ENCODE measurements at places on chromosomes 2 and 18. TPM values are rescaled to one million over a fixed set of nuclear protein-coding genes. Genes with fewer than 3 reads are reported as not detected.

RSAD2 gene
- total RNA-seq, result 4.1 TPM

CD8A gene
- 0.70 TPM for total RNA-seq

DNA sequence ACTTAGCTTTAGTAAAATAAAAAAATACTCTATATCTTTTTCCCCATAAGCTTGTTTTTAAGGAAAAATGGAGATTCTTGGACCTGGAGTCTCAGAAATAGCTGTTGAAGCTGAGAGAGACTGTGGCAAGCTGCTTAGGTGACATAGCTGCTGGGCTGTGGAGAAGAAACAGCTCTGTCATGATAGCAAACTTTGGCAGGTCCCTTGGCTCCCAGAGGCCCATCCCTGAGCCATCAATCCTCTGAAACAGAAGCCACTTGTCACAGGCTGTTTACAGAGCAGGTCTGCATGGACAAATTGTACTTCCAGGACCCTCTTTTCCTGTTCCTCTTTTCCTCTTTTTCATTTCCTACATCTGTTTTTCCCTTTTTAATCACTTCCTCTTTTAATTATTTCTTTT, 1370.1 kb upstream of the CRIM1 start:
- no peaks in the 10 kb centered on the region for H3K36me3 ChIP-seq
- no peak overlapping the region for H3K4me3 ChIP-seq
- no peaks in the 10 kb centered on the region for H3K27me3 ChIP-seq
- DNase-seq, result no peak
- H3K4me1 ChIP-seq, result no peaks in the 10 kb centered on the region

- H3K27ac ChIP-seq, result no peak overlapping the region
- no peak for DNase-seq
- no peaks in the 10 kb centered on the region for H3K36me3 ChIP-seq
Observed at GRCh38 chr2:240374085-240374907, 61.2 kb upstream of the GPC1 start.

- no peak for DNase-seq
- no peak overlapping the region for H3K27ac ChIP-seq
- no peaks in the 10 kb centered on the region for H3K36me3 ChIP-seq
- no peaks in the 10 kb centered on the region for H3K4me1 ChIP-seq
- H3K27me3 ChIP-seq, result no peaks in the 10 kb centered on the region
Observed at GRCh38 chr2:140627136-140627535, 1503.7 kb downstream of the LRP1B start.

- no peak for DNase-seq
- no peak overlapping the region for H3K27ac ChIP-seq
- H3K4me3 ChIP-seq, result no peak overlapping the region
- H3K27me3 ChIP-seq, result no peaks in the 10 kb centered on the region
Observed at GRCh38 chr2:181340891-181341290, 116.3 kb upstream of the ITGA4 start.

GRCh38 chr2:216312441-216312840, 59.8 kb downstream of the MARCHF4 start:
- H3K4me1 ChIP-seq, result no peaks in the 10 kb centered on the region
- no peak overlapping the region for H3K27ac ChIP-seq
- no peaks in the 10 kb centered on the region for H3K36me3 ChIP-seq
- DNase-seq, result no peak
- no peak overlapping the region for H3K4me3 ChIP-seq
- H3K27me3 ChIP-seq, result peaks cover 9% of the 10 kb centered on the region
